ENCODE measurements at places on chromosomes 6 and 20. TPM values are rescaled to one million over a fixed set of nuclear protein-coding genes. Genes with fewer than 3 reads are reported as not detected.

DNA sequence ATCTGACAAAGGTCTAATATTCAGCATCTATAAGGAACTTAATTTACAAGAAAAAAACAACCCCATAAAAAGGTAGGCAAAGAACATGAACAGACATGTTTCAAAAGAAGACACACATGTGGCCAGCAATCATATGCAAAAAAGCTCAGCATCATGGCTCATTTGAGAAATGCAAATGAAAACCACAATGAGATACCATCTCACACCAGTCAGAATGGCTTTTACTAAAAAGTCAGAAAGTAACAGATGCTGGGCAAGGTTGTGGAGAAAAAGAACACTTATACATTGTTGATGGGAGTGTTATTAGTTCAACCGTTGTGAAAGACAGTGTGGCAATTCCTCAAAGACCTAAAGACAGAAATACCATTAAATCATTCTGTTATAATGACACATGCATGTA is 289.9 kb upstream of the MMS22L start:
- DNase-seq = no peak

DNA sequence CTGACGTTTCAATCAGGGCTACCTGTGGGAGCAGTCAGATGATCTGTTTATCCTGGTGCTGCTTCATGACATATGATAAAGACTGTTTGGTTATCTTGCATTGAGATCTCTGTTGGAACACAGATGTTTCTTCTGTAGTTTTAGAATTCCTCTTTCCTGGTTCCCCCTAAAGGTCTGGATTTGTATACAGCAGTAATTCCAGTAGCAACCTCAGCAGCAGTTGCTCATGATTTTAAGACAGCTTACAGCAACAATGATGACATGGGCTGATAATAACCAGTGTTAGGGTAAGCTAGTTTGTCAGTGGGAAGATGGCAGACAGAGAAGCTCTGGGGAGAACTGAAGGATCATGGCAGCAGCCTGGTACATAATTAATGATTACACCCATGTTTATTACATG is 439.4 kb downstream of the PHF3 start:
- DNase-seq = no peak

- no peak for DNase-seq
Observed at GRCh38 chr6:155352811-155353210, 38.5 kb upstream of the TFB1M start.

DNA sequence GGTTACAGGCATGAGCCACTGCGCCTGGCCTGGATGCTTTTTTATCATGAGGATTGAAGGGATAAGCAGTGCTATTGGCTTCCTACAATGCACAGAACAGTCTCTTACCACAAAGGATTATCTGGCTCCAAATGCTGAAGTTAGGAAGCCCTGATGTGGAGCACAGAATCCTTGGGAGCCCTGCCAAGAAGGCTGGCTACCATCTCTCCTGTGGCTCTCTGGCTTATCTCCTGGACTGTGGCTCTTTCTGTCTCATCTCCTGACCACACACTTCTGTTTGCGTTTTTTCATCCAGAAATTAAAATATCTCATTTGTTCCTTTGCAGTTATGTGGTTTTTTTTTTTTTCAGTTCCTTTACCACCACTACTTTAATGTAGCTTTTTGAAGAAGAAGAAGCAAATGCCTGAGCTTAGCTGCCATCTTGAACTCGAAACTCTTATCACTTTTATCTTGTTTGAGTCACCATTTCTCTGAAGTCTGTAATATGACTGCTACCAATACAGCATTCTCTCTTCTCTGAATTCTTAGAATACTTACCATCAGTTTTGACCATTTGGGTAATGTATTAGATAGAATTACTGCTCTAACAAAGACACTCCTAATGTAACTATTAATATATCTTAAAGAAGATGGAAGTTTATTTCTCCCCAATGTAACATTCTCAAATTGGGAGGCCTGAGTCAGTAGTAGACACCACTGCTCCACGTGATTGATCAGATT is 1044.7 kb downstream of the KIF16B start:
- no peak for DNase-seq

Gene EMILIN3
- 0.07 TPM for total RNA-seq

- DNase-seq = no peak
Observed at GRCh38 chr6:125337706-125338105, 35.9 kb upstream of the HDDC2 start.

GRCh38 chr20:49590163-49591017 is 22.5 kb upstream of the PTGIS start:
- DNase-seq = no peak

GRCh38 chr20:36306553-36307411 is 643 bp downstream of the DLGAP4 start:
- no peak for DNase-seq

Gene CLPSL2
- not detected for total RNA-seq

GRCh38 chr6:48505621-48506020 is 394.6 kb upstream of the PTCHD4 start:
- DNase-seq = no peak

- DNase-seq = no peak
Observed at GRCh38 chr20:40697541-40697940, 8.5 kb upstream of the MAFB start.

- DNase-seq = no peak
Observed at GRCh38 chr6:3227363-3228045, at the start of gene TUBB2B. Gene TUBB2B (minus strand): TSS chr6:3227653. CDS start chr6:3227543, 110 bp downstream.

DNA sequence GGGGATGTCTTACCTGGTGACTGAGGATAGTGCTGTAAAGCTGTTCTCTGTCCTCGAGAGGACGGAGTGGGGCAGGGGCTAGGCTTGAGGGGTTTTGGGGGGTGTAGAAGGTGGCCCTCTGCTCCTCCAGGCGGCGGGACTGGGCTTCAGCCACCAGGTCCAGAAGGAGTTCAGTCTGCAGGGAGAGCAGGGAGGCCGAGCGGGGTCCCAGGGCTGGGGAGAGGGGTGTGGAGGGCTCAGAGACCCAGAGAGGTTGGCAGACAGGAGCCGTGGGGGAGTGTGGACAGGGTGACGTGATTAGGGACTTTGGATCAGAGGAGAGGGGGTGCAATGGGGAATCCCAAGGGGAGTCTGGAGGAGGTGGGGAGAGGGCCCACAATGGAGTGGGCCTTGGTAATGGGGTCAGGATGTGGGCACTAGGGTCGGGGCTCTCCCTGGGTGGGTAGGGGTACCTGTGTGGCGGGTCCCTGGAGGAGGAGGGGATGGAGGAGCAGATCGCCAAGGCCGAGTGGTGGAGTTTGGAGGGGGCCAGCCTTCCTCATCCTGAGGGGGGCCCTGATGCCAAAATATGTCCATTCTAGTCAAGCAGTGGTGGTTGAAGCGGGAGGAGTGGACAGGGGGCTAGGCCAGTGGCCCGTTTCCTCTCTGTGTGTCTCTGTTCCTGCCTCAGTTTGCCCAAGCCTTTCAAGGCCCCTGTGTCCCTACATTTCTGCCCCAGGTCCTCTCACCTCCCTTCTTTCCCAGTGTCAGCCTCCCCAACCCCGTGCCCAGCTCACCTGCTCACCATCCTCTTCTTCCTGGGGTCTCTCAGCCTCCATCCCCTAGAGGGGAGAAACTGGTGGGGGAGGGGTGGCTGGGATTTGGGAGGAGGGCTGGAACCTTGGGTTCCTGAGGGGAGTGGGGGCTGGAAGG is 491 bp downstream of the GPSM3 start:
- DNase-seq = no peak

Gene SSTR4
- total RNA-seq = not detected

DNA sequence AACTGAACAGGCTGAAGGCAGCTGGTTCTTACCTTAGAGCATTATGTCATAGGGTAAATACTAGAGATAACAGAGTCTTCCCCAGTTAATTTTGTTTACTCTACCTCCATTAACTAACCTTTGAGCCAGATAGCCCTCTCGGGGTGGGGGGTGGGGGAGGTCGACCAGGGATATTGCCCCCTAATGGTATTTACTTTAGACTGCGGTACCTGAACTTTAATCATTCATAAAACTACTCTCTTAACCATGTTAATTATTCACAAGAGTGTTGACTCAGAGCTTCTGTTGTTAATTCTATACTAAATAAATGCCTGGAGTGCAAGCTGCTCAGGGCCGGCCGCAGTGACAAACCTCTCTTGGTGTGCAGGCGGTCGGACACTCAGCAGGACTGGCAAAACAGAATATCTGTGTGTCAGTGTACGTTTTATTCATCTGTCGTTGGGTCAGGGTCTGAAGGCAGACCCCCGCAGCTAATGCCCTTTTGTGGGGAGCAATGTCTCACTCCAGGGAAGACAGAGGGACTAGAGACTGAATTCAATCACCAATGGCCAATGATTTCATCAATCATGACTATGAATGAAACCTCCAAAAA is 152.4 kb upstream of the COL21A1 start:
- peak; percentile 77 for DNase-seq

Gene ZSCAN23
- total RNA-seq = not detected

GRCh38 chr6:105771313-105771970 is 314.7 kb upstream of the PRDM1 start:
- no peak for DNase-seq

GRCh38 chr6:162421004-162421403 is 306.6 kb downstream of the PRKN start:
- no peak for DNase-seq

- DNase-seq = no peak
Observed at GRCh38 chr20:20455926-20456325, 88.0 kb downstream of the INSM1 start.

Gene MYB
- not detected for total RNA-seq

DNA sequence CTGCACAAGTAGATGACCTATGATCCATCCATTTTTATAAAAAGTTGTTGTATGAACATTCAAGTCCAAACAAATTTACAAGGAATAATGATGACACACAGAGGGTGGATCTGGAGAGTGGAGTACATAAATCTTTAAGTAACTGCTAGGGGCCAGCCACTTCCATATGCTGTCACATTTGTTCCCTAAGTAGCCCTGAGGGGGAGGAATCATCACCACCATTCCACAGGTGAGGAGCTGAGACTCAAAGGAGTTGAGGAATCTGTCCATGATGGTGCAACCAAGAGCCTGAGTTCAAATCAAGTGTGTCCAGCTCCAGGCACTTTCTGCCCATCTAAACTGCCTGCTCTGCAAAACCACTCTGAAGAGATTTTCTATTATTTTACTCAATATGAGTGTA is 132.1 kb downstream of the AIG1 start:
- DNase-seq = no peak

DNA sequence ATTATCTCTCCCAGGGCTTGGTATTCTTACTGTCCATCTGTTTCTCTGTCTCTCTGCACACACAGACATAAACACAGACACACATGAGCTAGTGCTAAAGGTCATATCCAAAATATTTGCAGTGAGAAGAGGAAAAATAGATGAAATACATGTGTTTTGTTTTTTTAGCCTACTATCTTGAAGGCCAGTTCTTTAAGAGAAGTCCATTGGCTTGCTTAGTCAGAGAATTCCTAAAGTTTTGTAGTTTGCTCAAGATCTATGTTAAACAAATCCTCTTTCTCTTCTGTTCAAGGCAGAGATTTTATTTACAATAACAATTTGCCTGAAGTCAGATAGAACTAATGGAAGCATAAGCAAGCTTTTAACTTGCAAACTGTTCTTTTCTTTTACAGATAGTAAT is 120.0 kb upstream of the AKIRIN2 start:
- DNase-seq = no peak

Gene MTFR2
- total RNA-seq = not detected

- no peak for DNase-seq
Observed at GRCh38 chr6:87074101-87074621, 20.7 kb downstream of the CGA start.

Gene NOX3
- total RNA-seq = not detected

- DNase-seq = no peak
Observed at GRCh38 chr6:164035900-164036485, 621.5 kb downstream of the QKI start.

DNA sequence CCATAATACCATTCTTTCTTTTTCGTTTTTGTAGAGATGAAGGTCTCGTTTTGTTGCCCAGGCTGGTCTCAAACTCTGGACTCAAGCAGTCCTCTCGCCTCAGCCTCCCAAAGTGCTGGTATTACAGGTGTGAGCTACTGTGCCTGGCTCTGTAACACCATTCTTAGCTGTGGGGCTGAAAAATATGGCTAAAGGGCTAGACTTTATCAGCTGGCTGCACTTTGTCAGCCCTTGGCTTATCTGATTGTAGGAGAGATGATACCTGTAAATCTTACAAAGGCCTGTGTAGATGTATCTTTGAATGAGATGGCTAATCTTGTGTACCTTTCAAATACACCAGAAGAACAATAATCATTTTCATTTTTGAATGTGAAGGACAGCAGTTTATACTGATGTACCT is 55.2 kb downstream of the ZFAND3 start:
- no peak for DNase-seq

Gene TNFRSF21
- total RNA-seq = 1.9 TPM

DNA sequence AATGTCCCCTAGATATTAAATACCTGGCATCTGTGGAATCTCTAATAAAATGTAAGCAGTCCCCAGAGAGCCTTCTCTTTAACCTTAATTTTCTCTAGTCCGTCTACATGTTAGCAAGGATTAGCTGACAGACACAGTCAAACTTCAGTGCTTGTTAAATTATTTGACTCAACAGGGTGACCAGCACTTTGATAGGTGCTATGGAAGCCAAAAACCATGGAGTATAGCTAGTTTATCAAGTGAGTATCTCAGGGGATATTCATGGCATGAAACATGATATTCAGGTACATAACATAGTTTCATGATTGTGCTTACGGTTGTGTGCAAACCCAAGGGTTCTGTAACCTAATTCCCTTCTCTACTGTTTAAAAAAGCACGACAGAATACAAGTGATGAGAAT is 3.9 kb downstream of the RHAG start:
- no peak for DNase-seq

- no peak for DNase-seq
Observed at GRCh38 chr6:17015144-17015543, 86.7 kb upstream of the STMND1 start.

- DNase-seq = no peak
Observed at GRCh38 chr20:60402189-60403058, 444.2 kb downstream of the CDH26 start.

GRCh38 chr6:34341481-34341971 is 50.9 kb downstream of the NUDT3 start:
- no peak for DNase-seq

- no peak for DNase-seq
Observed at GRCh38 chr6:39669973-39670342, 55.2 kb downstream of the KIF6 start.

GRCh38 chr20:43198607-43199006 is 8.9 kb upstream of the PTPRT start:
- DNase-seq = no peak

DNA sequence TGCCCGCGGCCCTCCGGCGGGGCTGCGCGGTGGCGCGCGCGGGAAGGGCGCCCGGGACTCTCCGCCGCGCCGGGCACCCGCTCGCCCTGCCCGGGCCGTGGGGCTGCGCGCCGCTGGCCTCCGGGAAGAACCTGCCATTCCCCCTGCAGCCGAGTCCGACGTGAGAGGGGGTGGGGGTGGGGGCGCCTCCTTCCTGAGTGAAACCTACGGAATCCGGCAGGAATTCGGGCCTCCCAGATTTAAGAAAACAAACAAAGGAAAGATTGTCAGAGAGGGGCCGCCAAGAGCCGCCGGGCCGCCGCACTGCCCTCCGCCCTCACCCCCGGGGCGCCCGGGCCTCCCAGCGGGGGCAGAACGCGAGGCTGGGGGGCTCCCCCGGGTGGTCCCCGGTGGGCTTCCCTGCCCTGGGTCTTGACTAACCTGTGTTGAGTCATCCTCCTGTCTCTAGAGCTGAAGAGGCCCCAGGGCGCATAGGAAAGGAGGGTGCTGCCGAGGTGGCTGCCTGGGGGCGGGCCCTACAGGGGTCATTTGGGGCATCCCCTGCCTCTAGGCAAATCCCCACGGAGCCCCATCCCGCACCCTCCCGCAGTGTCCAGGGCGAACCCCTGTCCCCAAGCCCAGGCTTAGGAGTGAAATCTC is 42.2 kb upstream of the FOXP4 start:
- DNase-seq = no peak

- DNase-seq = no peak
Observed at GRCh38 chr6:30463651-30464618, 25.4 kb upstream of the HLA-E start.

Gene MLN
- not detected for total RNA-seq
